ENCODE measurements at places on chromosomes 4 and X.

GRCh38 chr4:112861691-112862674 lies 187.5 kb upstream of the ANK2 start:
- DNase-seq, result no peak

DNA sequence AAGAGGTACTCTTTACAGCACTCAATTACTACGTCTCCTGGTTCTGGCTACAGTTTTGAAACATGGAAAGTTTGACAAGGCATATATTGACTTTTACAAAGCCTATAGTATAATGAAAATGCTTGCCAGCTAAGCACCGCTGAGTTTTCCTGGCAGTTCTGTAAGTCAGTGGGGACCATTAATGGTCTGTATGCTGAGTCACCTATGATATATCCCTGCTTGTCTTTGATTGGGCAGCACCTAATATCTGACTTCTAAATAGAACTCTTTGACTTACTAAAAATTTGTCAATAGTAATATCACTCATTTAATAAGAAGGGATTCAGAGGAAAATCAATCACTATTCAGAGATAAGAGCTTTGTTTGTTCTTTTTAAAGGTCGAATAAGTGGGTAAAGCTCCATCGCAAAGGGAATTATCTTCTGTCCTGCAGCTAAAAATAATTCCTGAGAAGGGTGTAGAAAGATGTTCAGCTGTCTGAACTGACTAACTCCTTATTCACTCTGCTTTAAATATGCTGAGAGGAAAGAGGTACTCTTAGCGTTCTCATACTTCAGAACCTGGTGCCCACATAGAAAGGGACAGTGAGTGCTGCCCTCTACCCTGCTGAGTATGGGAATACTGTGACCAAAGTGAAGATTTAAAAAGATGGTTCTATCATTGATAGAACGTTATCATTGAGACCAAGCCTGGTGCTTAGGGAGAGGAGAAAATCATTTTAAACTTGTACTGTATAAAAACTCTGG lies 959 bp downstream of the SMPX start:
- no peak for DNase-seq

DNA sequence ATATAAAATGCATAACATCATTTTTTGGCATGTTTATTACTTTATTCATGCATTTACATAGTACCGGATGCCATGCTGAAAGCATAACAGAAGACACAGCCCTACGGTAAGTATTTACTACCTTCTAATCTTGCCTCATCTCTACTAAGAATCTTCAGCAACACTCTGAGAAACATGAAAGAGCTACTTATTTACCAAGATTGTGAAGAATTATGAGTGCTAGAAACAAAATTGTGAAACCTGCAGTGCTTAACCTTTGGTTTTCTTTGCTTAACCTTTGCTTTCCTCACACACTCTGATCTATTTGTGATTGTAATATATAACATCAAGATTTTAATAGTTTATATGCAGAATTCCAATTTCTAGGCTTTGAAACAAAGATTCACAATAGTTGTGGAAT lies 7.4 kb downstream of the ANTXR2 start:
- DNase-seq, result no peak

DNA sequence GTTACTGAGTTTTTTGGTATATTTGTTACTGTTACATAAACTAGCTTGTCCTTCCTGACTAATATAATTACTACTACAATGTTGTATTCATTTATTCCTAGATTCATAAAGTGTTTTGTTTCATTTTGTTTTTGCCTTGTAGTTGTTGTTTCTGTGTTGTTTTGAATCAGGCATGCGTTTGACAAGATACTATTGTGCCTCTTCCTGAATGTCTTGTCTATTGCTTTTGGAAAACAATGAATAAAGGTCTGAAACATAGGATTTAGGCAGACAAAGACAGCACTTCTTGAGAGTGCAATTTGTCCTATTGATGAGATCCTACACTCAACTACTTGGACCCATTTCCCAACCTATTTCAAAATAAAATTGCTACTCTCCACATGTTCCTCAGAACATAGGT lies 630.4 kb upstream of the BOD1L1 start:
- DNase-seq, result no peak

GRCh38 chr4:151581570-151581969 lies 172.6 kb downstream of the FHIP1A start:
- DNase-seq, result no peak

GRCh38 chr4:119984996-119985395 lies 81.7 kb downstream of the MAD2L1 start:
- DNase-seq, result no peak

GRCh38 chrX:82163701-82164100 lies 961.8 kb downstream of the SH3BGRL start:
- DNase-seq, result no peak

GRCh38 chrX:19627533-19627932 lies 112.2 kb upstream of the MAP3K15 start:
- DNase-seq, result peak; percentile 12

DNA sequence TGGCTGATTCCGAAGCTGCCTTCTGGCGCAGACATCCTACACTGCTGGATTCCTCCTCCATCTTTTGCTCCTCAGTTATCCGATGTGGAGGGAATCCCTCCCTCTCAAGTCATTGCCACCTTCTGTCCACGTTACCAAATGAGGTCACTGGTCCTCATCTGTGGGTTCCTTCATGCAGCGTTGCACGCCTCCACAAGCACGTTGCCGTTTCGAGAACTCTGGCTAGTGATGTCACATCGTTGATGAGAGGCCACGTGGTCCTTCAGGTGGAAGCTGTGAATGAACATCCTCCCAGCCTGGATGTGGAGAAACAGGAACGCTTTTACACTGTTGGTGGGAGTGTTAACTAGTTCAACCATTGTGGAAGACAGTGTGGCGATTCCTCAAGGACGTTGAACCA lies 323.2 kb downstream of the DHRSX start:
- DNase-seq, result no peak

- no peak for DNase-seq
Observed at GRCh38 chr4:16464651-16465050, 238.4 kb upstream of the TAPT1 start.

GRCh38 chr4:8502836-8503585 lies 62.4 kb downstream of the TRMT44 start:
- DNase-seq, result no peak

GRCh38 chr4:48591372-48591771 lies 101.3 kb downstream of the ZAR1 start:
- no peak for DNase-seq
